ENCODE measurements at places on chromosomes 5 and 9. TPM values are rescaled to one million over a fixed set of nuclear protein-coding genes. Genes with fewer than 3 reads are reported as not detected.

- no peak for DNase-seq
These were observed 25.0 kb downstream of the ANKRD33B start for GRCh38 chr5:10588779-10589447.

DNA sequence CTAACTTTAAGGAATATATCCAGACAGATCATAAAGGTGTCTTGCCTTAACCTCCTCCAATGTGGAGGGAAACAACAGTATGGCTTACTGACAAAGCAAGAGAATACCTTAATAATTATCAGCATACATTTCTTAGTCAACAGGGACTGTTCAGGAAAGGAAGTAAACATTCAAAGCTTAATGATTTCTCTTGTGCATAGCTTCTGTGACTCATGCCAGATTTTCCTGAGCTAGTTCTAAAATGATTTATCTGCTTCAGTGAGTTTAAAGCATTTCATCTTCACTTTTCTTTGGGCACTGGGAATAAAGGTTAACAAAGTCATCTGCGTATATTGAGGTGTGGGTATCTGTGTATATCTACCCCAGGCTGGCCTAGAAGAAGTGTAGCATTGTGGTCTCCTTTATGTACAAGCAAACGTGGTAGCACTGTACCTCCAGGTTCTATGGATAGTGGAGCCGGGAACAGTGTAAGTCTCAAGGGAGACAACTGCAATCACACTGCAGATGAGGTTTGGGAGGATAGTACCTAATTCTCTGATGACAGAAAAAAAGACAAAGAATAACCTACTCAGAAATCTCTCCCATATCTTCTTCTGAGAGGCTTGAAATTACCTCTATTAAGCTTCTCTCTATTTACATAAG, 284.1 kb downstream of the HCN1 start:
- no peak for DNase-seq

DNA sequence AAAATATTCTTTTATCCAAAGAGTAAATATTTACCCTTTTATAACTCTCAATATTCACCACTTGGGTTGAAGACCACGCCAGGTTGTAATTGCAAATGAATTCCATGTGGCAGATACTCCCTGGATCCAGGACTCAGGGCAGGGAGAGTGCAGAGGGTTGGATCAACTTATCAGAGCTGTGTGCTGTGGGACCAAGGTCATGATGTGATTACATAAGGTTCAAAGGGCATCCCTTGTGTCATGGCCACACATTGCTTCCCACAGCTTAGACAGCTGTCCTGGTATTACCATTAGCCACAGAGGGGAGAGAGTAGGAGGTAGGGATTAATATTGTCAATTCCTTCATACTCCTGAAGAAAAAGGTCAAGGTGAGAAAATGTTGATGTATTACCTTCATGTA, 133.9 kb downstream of the JAKMIP2 start:
- DNase-seq: no peak

- DNase-seq: no peak
These were observed 375.6 kb upstream of the NUDT12 start for GRCh38 chr5:103938146-103938695.

- DNase-seq: no peak
These were observed 471.3 kb downstream of the PDE4D start for GRCh38 chr5:59421986-59422941.

FAM78A gene
- 1.0 TPM for total RNA-seq

SERF1B gene
- 30.1 TPM for total RNA-seq

GRCh38 chr9:71806901-71807307, 38.6 kb upstream of the CEMIP2 start:
- DNase-seq: no peak

- DNase-seq: no peak
These were observed 49.9 kb downstream of the SHB start for GRCh38 chr9:38018958-38019602.

DNA sequence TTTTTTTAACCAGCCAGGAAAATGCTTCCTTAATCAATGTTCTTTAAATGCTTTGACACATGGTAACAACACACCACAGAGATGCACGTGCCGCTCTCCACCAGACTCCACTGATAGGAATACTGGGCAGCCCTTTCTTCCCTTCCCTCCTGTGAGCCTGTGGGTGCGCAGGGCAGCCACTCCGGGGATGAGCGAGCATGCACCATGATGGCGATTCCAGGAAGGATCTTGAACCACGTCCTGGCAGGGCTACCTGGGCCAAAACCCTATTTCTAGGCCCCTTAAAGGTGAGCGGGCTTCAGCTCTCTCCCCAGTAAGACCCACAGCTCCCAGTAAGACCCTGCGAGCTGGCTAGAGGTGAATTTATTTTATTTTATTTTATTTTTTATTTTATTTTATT, 128.2 kb downstream of the MVB12B start:
- DNase-seq: no peak

FAM151B gene
- 4.9 TPM for total RNA-seq

- DNase-seq: no peak
These were observed at the start of gene SELENOP for GRCh38 chr5:42811591-42812446. TSS of gene SELENOP (minus strand) at chr5:42811892. CDS start at chr5:42808353, 3,539 bp downstream.

DNA sequence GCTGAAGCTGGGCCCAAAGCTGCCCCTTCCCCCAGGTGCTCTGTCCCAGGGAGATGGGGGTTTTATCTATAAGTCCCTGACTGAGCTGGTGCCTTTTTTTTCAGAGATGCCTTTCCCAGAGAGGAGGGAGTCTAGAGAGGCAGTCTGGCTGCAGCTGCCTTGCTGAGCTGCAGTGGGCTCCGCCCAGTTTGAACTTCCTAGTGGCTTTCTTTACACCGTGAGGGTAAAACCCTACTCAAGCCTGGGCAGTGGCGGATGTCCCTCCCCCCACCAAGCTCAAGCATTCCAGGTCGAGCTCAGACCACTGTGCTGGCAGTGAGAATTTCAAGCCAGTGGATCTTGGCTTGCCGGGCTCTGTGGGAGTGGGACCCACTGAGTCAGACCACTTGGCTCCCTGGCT, 41.3 kb downstream of the CAVIN4 start:
- DNase-seq: no peak

GRCh38 chr5:80963966-80964481, 3.9 kb downstream of the RASGRF2 start:
- DNase-seq: no peak

DPYSL3 gene
- 84.1 TPM for total RNA-seq

- DNase-seq: no peak
These were observed 192.0 kb downstream of the AP3B1 start for GRCh38 chr5:78102500-78102899.

NOXA1 gene
- total RNA-seq: 1.0 TPM

GRCh38 chr5:126486332-126486731, 63.1 kb downstream of the GRAMD2B start:
- DNase-seq: no peak

DNA sequence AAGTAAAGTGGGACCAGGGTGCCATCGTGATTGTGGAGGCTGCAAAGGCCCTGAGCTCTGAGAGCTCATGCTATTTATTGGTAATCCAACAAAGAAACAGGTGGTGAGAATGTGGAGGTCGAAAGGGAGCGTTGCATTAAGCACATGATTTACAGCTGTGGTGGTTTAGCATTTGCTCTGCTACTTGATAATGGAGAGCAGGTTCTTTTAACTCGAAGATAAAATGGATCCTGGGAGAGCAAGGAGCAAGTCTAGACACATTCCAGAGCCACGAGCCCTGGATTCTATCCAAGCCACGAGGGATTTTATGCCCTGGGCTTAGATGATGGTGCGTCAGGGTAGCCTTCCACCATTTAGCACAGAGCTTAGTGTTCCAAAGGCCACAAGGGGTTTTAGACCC, 1710.1 kb upstream of the CDH9 start:
- DNase-seq: no peak

- no peak for DNase-seq
These were observed 142.1 kb downstream of the XRCC4 start for GRCh38 chr5:83219495-83219894.

Data from osteocyte (in vitro differentiated cells).